ENCODE measurements at places on chromosomes 7 and 10. TPM values are rescaled to one million over a fixed set of nuclear protein-coding genes. Genes with fewer than 3 reads are reported as not detected.

PDK4 gene
- total RNA-seq, result 690 TPM

DNA sequence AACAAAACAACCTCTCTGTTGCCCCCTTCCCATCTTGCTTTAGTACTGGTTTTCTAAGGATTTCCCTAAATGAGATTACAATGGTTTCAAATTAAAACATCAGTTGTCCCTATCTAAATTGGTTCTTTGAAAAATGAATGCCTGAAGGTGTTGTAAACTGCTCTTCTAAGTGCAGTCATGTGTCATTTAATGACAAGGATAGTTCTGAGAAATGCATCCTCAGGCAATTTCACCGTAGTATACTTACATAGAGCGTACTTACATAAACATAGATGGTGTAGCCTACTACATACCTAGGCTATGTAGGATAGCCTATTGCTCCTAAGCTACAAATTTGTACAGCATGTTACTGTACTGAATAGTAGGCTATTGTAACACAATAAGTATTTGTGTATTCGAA lies 278.1 kb downstream of the MAGI2 start:
- DNase-seq, result no peak

DNA sequence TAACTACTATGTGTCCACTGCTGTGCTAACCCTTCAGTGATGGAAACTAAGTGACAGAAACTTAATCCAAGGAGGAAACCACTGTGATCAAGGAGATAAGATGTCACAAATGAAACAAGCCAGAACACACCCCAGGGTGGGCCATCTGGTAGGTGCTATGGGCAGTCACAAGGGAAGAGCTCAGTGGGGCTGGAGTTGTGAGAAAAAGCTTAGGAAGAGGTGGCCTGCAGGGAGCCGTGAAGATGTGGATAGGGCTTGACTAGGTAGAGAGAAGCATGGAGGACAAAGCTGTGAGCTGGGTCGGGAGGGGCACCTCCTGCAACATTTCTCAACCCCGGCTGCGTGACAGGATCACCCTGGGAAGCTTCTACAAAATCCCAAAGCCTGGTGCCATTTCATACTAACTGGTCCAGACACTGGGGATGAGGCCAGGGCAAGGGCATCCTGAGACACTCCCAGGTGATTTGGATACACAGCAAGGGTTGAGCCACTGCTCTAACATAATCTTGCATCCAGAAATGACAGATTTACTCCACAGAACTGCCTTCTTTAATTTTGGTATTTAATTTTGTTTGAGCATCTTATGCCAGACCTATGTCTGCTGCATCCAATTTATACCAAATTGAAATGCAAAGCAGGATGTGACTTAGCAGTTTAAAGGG lies 69.3 kb downstream of the OSBPL3 start:
- DNase-seq, result no peak

WNT8B gene
- not detected for total RNA-seq

DNA sequence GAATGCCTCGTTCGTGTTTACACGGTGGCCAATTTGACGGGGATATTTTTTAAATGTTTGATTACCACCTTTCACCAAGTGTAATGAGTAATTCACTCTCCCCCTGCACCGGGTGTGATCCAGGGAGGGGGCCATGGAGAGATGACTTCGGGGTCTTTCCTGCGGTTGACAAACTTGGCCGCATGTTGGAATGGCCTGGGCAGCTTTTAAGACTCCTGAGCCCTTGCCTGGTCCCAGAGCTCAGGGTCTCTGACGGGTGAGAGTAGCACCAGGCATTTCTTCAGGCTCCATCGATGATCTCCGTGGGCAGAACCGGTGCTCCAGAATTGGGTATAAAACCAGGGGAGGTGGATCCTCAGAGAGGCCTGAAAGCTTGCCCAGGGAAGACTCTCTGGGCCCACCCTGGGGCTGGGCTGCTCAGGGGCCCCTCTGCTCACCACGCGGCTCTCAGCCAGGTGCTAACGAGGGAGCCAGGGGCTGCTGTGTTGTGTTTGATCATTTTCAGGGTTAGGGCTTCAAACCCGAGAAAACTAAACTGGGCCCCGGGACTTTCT lies 882 bp downstream of the ZNF282 start:
- no peak for DNase-seq

DNA sequence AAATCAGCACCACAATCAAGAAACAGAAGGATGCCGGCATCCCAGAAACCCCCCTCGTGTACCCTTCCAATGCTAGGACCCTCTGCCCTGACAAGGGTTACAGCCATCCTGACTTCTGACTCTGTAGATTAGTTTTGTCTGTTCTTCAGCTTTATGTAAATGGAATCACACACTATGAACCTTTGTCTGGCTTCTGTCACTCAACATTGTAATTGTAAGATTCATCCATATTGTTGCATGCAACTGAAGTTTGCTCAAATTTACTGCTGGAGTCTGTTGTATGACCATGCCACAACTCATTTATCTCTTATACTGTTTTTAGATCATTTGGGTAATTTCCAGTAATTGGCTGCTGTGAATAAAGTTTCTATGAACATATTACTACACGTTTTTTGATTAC lies 8.4 kb downstream of the IKZF5 start:
- no peak for DNase-seq

DNA sequence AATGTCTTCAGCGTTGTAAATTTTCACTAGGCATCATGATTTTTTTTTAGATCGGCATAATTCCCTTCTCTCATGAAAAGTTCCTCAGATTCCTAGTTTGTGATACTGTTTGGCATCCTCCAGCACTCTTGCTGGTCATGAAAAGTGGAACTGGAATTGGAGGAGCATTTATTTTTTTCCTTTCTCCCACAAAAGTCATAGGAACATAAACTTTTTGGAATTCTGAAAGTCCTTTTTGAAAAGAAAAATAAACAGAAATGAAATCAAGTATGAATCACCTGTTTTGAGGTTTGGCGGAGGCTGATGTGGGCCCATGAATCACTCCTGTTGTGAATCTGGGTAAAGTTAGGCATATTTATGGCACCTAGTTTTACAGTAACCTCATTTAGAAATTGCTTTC lies 17.7 kb downstream of the CACNB2 start:
- DNase-seq, result no peak

- no peak for DNase-seq
Observed at GRCh38 chr7:105202616-105203015, 186.1 kb downstream of the SRPK2 start.

- DNase-seq, result peak; percentile 89
Observed at GRCh38 chr7:35906191-35906908, 105.5 kb downstream of the SEPTIN7 start.

KNDC1 gene
- total RNA-seq, result 42.2 TPM

INMT gene
- 122 TPM for total RNA-seq

DNA sequence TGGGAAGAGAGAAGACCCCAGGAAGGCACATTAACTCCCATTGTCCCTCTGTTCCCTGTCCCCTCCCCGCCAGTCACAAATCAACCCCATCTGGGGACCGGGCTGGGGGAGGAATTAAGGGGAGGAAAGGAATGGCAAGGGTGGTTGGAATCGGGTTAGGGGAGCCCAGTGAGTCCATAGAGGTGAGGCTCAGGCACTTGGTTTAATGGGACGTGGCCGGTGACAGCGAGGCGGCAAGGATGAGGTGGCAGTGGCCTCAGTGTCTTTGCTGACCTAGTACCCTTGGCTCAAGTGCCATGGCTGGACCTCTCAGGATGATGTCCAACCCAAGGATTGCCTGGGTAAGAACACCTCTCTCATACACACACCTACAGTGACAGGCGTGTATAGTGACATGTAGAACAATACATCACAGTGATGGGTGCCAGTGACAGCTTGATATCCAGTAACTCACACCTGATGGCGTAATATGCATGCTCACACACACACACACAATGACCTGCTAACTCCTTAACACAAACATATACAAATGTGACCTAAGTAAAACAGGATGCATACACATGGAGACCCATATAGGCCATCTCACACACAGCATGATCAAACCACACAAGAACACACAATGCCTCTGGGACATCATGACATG lies 12.3 kb downstream of the KCNIP2 start:
- DNase-seq, result peak; percentile 22

EPO gene
- total RNA-seq, result not detected

All from adrenal gland (tissue), 19 donors.